ENCODE measurements at places on chromosomes 6 and 20.

DNA sequence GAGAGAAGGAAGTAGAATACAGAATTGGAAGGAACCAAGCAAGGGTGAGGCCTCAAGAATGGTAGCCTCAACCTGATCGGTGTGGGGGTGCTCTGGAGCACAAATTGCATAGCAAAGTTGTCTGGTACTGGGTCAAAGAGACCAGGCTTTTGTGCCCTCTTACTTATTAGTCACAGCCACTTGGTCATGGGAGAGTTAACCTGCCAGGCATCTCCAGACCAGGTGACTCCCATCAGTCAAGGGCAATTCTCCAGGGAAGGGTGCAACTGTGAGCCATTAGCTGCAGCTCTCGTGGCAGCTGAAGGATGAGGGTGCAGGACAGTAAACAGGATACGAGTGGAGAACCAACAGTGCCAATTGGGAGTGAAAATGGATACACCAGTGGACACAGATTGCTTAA lies 47.7 kb upstream of the PLCB4 start:
- DNase-seq, result no peak

DNA sequence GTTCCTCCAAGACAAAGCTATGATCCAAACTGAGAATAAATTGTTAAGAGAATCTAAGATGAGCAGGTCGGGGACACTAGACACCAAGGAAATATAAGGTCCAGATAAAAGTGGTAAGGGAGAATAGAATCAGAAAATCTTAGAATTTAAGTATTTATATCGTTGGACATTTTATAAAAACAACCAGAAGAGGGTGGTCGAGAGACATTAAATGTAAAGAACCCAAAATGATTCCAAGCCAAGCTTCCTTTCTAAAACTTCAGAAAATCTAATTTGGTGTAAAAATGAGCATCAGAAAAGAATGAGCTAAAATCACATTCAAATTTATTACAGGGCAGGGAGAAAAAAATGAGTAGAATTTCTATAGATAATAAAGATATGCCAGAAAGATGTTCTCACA lies 97.8 kb upstream of the OGFRL1 start:
- DNase-seq, result no peak

- DNase-seq, result no peak
These were observed 2.8 kb downstream of the PROKR2 start for GRCh38 chr20:5313916-5314315.

- no peak for DNase-seq
These were observed 54.1 kb upstream of the BEND6 start for GRCh38 chr6:56900784-56901183.

DNA sequence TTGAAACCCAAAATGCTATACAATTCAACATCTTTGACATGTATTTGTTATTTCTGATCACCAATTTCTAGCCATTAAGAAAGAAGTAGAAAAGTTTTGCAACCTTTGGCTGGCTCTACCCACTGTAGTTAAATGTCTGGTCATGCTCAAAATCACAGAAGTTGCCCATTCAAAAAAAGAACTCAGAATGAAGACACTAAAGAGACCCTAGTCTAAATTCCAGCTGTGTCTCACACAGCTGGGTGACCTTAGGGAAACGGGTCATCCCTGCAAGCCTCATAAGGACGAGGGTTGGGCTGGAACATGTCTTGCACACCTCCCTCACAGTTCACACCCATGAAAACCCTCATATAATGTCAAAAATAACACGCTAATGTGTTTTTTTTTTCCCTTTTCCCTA lies 10.3 kb downstream of the FOXQ1 start:
- DNase-seq, result no peak

- peak; percentile 85 for DNase-seq
These were observed 533.7 kb downstream of the DOK5 start for GRCh38 chr20:55009066-55009465.

- DNase-seq, result no peak
These were observed 304.7 kb downstream of the SOX4 start for GRCh38 chr6:21898107-21898796.

DNA sequence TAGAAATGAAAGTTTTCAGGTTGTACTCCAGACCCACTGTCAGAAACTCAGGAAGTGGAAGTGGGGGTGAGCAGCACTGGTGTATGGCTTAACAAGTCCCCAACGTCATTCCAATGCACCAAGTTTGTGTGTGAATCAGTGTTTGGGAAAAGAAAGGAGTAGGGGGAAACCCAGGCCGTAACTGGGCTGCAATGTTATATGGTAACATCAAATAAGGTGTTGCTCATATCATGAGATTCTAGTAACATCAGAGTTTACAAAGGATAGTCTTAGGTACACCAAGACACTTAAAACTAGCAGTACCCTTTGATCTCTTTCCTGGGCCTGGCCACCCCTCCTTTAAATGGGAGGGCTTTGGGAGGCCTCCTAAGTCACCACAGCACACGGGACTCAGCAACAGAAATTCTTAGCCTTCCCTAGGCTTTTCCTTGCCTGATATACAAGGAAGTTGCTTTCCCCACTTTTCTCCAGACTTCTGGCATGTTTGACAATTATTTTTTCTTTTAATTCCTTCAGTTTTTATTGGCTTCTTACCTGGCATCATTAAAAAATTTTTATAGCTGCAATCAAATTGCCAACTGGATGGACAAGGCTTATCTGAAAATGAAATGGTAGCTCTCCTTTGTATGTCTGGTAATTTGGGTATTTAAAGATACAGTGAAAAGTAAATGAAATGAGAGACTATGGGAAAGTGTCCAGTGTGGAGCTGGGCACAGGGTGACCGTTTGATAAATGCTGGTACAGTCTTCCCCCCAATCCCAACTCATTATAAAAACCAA lies 15.1 kb downstream of the E2F3 start:
- no peak for DNase-seq

DNA sequence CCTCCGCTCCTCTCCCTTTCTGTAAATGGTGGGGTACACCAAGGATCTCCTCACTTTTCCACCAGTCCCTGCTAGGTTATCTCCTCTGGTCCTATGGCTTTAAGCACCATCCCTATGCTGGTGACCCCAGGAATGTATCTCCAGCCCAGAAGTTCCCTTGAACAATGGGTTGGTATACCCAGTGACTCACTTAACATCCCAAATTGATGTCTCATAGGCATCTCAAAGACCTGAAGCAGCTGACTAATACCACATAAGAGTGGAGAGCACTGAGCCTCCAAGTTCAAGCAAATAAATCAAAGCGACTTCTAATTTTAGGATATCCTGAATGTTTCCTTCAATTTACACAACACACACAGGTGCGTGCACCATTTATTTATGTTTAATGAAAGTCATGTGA lies 48.3 kb downstream of the ADGRF1 start:
- DNase-seq, result no peak

DNA sequence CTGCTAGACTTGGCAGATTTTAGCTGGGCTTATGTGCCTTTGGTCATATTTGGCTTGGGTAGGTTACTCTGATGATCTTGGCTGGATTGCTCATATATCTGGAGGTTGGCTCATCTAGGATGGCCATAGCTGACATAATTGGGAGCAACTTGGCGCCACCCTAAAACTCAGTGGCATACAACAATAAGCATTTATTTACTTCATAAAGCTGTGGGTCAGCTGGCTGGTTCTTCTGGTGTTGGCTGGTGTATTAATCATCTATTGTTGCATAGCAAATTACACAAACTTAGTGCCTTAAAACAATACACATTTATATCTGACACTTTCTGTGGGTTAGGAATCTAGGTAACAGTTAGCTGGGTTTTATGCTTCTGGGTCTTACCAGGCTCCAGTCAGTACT lies 297.3 kb upstream of the JAG1 start:
- DNase-seq, result no peak

DNA sequence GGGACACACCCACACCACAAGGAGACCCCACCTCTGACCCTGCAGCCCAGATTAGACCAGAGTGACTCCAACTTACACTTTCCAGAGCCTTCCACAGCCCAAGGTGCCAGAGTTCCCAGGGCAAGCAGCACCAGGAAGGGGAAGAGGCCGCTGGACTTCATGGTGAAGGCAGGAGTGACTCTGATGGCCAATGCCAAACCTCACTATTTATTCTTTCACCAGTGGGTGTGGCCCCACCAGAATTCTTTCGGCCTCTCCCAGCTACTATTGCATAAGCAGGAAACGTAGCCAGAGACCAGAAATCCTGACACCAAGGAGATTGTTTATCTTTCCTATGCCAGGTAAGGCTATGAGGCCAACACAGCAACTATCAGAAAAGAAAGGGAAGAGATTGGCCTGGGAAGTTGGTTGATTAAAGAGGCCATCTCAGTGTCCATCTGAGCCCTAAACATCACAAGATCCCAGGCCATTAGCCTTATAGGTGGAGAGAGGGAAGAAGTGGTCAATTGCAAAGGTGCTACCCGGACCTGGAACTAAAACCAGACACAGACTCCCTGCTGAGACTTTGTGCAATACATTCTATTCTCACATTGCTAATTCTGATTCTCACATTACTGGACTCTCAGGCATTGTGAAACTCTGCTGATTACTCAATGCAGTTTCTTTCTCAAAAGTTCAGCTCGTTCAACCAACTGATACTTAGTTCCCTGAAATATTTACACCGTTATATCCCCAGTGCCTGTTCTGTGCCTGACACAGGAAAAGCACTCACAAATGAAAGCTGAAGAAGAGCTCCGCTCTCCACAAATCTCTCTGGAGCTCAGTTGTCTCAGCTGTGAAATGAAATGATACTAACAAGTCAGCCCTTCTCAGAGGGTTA lies at the start of gene SLPI:
Gene SLPI, minus strand, starts transcription at position 182 of the 880 bp plus-strand sequence. Its CDS starts 21 bp downstream, at position 161.
- no peak for DNase-seq

DNA sequence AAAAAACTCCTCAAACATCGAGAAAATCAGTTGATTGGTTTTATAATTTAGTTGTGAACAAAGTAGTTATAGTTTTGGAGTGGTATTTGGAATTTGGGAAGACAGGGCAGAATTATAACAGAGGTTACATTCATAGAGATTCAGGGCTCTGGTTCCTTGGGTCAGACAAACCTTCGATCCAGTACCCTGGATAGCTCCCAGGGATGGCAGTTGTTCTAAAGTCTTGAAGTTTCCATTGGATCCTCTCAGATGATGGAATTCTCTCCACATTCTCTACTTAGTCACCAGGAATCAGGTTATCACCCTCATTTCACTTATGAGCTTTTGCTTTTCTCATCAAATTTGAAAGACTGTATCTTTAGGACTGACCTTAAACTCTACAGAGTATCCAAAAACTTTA lies 285.1 kb downstream of the CENPW start:
- no peak for DNase-seq

DNA sequence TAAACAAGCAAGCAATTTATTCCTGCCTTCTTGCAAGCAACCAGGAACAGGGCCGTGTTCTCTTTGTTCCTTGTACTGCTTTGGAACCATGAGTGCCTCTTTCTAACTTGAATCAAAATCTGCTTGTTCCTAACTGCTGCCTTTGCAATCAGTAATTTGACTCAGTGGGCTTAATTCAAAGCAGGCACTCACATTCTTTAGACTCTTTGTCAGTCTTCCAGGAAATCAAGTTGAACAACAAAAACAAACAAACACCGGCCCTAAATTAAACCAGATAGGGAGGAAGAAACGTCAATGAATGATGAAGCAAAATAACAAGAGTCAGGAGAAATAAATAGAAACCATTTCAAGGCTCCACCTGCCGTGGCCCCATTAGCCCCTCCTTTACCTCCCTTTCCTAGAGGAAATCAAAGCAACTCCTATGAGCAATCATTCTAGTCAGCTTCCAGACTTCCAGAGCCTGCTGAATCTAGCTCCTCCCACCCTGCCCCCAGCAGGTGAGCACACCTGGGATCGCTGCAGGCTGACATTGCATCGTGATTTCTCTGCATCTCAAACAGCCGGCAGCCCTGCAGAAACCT lies 582.2 kb upstream of the FLRT3 start:
- no peak for DNase-seq

- DNase-seq, result no peak
These were observed 20.4 kb downstream of the BMP7 start for GRCh38 chr20:57245997-57246396.

DNA sequence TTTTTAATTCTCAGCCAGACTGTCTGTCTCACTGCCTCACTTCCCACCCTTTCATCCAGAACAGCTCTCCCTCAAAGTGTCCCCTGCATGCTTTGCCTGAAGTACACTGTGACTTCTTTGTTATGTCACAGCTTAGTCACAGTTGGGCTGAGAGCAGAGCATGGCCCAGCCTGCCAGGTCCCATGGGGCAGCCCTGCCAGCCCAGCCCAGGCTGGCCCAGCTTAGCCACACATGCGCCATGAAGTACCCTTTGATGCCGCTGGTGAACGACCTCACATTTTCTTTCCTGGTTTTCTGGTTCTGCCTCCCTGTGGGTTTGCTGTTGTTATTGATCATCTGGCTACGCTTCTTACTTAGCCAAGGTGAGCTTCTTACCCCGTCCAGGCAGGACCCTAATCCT lies at the start of gene ADIG:
Gene ADIG, plus strand, starts transcription at position 185 of the 400 bp plus-strand sequence. Its CDS starts 54 bp downstream, at position 239.
- DNase-seq, result no peak

- no peak for DNase-seq
These were observed 292.3 kb upstream of the RNF217 start for GRCh38 chr6:124669713-124670480.

GRCh38 chr6:33492093-33492492 lies 37.7 kb downstream of the ZBTB9 start:
- DNase-seq, result no peak

DNA sequence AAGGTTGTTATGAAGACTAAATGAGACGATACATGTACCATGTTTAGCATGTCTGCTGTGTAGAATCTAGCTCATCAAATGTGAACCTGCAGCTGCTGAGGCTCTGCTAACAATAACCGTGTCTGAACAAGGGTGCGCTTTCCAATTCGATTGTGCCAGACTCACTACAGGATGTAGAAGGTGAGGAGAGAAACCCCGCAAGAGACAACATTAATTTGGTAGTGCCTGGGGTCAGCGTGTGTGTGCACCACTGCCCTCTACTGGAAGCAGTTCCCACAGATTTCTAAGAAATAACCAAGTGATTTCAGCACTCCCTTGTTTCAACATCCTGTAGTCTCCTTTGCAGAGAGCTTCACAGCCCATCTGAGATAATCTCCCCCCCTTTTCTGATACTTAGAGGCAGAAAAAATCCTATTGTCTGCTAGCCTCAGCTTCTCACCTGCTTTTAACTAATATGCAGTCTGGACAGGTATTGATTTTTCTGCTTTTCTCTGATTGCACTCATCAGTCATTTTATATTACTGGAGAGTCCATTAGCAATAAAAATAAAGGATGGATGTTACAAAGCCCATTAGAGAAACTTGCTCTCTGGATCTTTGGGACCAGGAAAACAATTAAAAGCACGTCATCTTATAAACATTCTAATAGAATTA lies 96.7 kb upstream of the BACH2 start:
- DNase-seq, result no peak

DNA sequence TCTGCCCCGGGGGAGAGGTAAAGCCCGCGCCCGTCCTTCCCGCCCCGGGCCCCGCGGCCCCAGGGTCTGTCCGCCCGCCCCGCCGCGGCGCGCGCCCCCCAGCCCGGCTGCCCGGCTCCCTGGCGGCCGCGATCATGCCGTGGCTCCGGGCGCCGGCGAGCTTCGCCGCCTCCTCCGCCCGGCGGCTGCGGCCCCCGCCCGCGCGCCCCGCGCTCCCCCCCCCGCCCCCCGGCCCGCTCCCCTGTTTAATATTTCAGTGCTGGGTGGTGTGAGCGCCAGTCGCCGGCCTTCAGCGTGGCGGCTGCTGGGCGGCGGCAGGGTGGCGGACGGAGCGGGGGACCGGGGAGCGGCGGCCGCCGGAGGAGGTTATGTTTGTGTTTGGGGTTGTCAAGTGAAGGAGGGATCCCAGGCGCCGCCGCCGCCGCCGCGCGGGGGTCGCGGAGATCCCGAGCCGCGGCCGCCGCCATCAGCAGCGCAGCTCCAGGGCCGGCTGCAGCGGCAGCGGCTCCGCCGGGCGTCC lies at the start of gene HIVEP1:
Gene HIVEP1, plus strand, starts transcription at position 275 of the 520 bp plus-strand sequence. CDS start 3,317 bp downstream, outside the sequence.
- no peak for DNase-seq
